ENCODE measurements at places on chromosomes 4 and X.

DNA sequence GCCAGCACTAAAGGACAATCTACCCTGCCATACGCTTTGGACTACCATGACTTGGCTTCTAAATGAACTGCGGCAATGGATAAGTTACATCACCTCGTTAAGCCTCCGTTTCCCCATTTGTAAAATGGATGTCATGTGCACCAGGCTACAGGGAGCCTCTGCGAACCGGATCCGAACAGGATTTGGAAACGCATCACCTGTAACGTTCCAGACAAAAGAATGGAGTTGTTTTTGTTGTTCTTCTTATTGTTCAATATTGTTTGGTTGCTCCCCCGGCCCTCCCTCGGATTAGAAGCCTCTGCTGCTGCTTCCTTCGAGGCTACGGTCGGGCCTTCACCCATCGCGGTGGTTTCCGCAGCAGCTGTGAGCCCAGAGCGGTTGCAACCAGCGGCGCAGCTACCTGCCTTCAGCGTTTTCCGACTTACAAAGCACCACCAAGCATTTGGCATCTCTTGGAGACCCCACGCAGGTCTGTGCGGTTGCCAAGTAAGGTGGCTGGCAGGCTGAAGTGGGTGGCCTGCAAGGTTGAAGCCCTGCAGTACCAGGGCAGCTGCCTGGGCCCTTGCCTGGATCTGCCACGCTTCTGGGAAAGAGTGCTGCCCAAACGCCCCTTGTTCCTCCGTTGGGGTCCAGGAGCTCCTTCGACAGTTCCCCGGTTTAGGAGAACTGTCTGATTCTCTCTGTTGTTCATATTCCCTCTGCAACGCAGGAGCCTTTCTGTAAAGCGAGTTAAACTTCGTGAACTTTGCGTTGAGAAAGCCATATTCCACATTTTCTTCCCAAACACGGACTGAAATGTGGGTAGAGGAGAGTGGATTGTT is 7.1 kb downstream of the NKX3-2 start:
- peaks cover 2% of the 10 kb centered on the region for H3K36me3 ChIP-seq
- H3K4me1 ChIP-seq = peaks cover 2% of the 10 kb centered on the region
- DNase-seq = no peak
- no peak overlapping the region for H3K27ac ChIP-seq

DNA sequence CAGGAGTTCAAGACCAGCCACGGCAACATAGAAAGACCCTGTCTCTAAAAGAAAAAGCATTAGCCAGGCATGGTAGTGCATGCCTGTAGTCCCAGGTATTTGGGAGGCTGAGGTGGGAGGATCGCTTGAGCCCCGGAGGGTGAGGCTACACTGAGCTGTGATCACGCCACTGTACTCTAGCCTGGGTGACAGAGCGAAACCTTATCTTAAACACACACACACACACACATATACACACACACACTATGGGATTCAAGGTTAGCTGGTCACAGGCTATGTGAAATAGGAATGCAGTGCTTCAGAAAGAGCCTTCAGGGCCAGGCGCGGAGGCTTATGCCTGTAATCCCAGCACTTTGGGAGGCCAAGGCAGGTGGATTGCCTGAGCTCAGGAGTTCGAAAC is 23.5 kb downstream of the NLGN3 start:
- no peak overlapping the region for H3K4me3 ChIP-seq
- H3K27me3 ChIP-seq = no peaks in the 10 kb centered on the region
- H3K36me3 ChIP-seq = no peaks in the 10 kb centered on the region
- no peak overlapping the region for H3K27ac ChIP-seq
- DNase-seq = no peak

- no peaks in the 10 kb centered on the region for H3K27me3 ChIP-seq
- H3K36me3 ChIP-seq = no peaks in the 10 kb centered on the region
- no peak for DNase-seq
- H3K4me3 ChIP-seq = no peak overlapping the region
Observed at GRCh38 chr4:146428298-146428697, 93.4 kb downstream of the SLC10A7 start.

- H3K27ac ChIP-seq = no peak overlapping the region
- no peak for DNase-seq
- no peak overlapping the region for H3K4me3 ChIP-seq
- peaks cover 2% of the 10 kb centered on the region for H3K36me3 ChIP-seq
- no peaks in the 10 kb centered on the region for H3K27me3 ChIP-seq
Observed at GRCh38 chrX:44842550-44843317, 1.1 kb upstream of the DUSP21 start.

DNA sequence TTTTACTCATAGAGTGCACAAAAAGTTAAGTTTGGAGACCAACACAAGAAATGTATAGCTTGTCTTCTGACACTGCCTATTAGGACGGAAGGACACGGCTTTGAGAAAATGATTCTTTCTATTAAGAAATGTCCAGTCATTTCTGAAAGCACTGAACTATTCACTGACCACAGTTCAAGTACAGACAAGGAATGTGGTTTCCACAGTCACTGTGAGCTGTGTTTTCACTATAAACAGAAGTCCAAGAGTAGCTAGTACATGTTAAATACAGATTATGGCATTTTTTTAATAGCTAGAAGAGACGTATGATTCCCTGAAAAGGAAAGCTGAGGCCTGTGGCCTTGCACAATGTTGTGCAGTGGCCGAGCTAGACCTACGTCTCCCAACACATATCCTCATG is 115.1 kb upstream of the GPM6A start:
- peaks cover 9% of the 10 kb centered on the region for H3K4me1 ChIP-seq
- no peak for DNase-seq
- H3K27me3 ChIP-seq = no peaks in the 10 kb centered on the region
- no peaks in the 10 kb centered on the region for H3K36me3 ChIP-seq

GRCh38 chr4:41111791-41112190 is 102.6 kb downstream of the APBB2 start:
- H3K4me3 ChIP-seq = no peak overlapping the region
- peaks cover 22% of the 10 kb centered on the region for H3K36me3 ChIP-seq
- no peaks in the 10 kb centered on the region for H3K27me3 ChIP-seq
- H3K4me1 ChIP-seq = no peaks in the 10 kb centered on the region

Data from mesothelial cell of epicardium (in vitro differentiated cells).